PC-9 (cell line): ENCODE measurements at places on chromosomes 11 and 22. TPM values are rescaled to one million over a fixed set of nuclear protein-coding genes. Genes with fewer than 3 reads are reported as not detected.
A peak's percentile ranks its signal among the peaks of the same experiment; 100 is the strongest.

GRCh38 chr22:17269224-17269606, 50.0 kb upstream of the ADA2 start:
- DNase-seq = no peak

TRIM49D2 gene
- not detected in 2 replicates for total RNA-seq

- DNase-seq = no peak
Measured at GRCh38 chr11:73283276-73284000, 11.3 kb downstream of the P2RY6 start.

GRCh38 chr11:3205261-3206155, 13.1 kb downstream of the MRGPRG start:
- no peak for DNase-seq

- no peak for DNase-seq
Measured at GRCh38 chr11:21948876-21949275, 244.0 kb upstream of the ANO5 start.

GRCh38 chr11:72333661-72334060, 89.7 kb upstream of the PHOX2A start:
- no peak for DNase-seq

DNA sequence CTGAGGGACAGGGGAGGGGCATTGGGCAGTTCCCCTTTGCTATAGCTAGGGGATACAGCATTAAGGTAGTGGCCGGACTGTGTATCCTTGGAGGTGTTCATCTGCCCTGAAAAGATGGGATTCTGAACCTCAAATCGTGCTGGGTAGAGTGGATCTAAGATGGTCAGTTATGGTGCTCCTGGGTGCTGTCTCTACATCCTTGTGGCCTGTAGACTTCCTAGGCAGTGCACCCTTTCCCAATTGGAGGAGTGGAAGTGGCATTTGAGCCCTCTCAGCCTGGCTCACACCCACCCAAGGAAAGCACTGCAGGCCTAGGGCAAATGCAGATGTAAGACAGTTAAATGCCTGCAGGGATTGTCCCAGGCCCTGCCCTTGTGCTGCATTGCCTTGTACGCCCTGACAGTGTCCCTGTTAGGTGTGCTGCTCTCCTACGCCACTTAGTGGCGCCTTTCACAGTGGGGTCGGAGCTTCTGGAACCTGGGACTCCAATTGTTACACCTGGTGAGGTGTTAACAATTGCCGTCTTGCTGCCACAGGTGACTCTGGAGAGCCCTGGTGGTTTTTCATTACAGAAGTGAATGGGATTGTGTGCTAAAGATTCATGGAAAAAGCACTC, 35.0 kb downstream of the PPFIBP2 start:
- no peak for DNase-seq

DNA sequence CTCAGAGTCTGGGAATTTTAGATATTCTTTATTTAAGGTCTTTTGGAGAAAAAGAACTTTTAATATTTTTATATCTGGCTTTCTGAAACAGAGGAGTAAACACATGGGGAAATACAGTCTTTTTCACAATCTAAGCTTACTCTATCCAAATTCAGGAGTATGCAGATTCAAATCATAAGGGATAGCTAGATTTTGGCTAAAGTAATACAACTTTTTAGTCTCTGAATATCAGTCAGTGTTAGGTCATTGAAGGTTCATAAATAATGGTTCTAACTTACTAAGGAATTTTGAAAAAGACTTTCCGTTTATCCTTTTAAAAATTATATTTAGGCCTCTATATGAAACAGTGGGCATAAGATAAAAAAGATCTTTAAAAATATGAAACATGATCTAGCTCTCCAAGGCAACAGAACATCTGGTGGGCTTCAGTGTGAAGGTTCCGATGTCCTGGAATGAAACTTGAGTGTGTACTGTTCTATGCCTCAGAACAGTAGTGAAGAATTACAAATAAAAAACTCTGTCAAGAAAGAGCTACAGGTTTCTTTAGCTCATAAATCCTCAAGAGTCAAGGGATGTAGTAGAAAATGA, 165.2 kb upstream of the PDGFD start:
- no peak for DNase-seq

DNA sequence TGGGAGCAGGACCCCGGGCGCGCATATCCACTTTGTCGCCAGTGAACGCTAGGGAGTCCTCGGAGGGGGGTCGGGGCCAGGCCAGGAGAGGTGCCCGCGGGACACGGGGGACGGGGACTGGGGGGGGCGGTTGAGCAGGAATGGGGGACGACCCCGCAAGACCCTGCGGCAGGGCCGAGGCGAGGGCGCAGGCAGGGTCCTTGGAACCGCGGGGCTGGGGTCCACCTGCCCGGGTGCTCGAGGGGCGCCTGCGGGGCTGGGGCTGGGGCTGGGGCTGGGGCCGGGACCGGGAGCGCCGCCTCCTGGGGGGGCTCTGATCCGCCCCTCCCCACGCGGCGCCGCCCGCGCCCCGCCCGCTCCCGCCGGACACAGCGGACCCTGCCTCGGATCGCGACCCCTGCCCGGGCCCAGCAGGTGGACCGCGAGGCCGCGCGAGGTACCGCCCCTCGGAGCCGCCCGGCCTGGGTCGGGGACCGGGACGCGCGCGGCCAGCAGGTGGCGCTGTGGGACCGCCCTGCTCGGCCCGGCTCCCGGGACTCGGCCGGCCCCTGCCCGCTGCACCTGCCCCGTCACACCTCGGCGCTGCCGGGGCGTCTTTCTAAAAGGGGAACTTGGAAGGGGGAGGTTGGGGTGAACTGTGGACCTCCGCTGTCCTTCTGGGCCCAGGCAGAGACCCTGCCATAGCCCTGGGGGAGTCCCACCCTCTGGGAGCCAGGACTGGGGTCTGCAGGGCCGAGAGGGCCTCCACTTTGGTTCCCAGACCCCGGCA, 11.0 kb downstream of the CRELD2 start:
- DNase-seq = peak; percentile 74

- DNase-seq = no peak
Measured at GRCh38 chr11:131693756-131694155, 323.3 kb downstream of the NTM start.

SCN3B gene
- not detected in 2 replicates for total RNA-seq

GRCh38 chr11:131824771-131825170, 454.4 kb downstream of the NTM start:
- no peak for DNase-seq

DNA sequence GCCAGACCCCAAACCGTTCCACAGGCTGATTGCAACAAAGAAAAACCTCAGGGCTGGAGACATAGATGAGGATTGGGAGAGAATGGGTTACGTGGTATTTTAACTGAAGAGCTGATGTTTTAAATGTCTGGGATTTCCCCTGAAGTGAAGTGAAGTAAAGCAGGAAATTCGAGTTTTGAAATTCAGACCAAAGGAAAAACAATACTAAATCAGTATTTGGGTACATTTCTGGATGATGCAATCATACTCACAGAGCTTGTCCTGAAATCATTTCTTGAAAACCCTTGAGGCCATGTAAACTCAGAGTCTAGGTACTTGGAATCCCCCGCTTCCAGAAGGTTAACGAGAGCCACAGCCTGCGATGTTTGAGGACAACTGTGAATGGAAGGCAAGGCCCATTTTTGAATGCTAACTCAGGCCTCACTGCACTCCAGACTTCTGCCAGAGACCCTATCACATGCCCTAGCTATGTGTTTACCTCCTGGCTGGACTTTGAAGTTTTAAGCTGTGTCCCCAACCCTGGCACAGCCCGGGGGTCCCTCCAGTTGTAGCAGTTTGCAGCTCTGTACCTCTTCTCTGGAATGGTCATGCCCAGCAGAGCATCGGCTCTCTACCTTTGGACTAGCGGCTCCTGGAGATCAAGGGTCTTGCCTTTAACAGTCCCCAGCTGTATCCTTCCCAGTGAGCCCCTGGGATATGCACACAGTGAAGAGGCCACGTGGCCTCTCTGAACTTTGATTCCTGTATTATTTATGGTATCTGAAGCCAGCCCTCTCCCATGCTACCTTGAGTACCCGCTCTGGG, 5.4 kb upstream of the FTH1 start:
- peak; percentile 48 for DNase-seq

- peak; percentile 62 for DNase-seq
Measured at GRCh38 chr11:112797092-112797491, 164.1 kb upstream of the NCAM1 start.

DNA sequence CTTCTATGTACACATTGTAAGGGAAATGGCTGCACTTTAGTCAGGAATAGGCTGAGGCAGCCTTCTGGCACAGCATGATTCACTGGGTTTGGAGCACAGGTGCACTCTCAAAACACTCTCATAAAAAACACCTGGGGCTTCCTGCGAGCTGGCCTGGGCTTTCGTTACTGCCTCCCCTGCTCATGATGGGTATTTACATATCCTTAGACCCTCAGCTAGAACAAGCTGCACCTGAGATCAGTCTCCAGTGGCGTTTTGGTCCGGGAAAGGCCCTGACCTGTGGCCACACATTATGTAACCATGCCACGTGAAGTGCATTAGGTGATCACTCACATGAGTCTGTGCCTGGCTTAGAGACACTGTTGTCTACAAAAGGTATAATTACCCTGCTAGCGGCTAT, 321.7 kb downstream of the TMEM135 start:
- no peak for DNase-seq

TUBA8 gene
- 0.72 TPM in 1 of 2 replicates, not detected in the other for total RNA-seq

GRCh38 chr11:13261591-13262061, 16.0 kb upstream of the BMAL1 start:
- DNase-seq = peak; percentile 81

IFITM1 gene
- total RNA-seq = 5.1 and 9.5 TPM in 2 replicates

DNA sequence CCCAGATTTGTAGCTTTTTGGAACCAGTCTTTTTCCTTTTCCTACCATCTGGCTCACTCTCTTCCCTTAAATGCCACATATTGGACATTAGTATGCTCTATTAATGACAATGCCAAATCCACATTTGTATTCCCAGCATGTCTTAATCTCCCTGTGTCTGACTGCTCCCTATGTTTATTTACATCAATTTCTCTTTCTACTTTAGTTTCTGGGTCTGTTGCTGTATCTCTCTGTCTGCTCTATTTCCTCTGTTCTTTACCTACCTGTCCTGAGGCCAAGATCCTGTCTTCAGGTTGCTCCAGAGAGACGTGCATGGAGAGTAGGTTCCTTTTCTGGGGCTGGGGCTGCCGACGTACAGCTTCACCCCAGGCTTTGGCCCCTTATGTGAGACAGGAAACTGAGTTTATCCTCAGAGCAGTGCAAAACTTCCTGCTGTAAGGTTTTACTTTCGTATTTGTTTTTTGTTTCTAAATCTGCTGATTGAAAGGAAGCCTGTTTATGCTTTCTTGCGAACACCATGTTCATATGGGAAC, 25.6 kb downstream of the OR2AG2 start:
- DNase-seq = no peak

DNA sequence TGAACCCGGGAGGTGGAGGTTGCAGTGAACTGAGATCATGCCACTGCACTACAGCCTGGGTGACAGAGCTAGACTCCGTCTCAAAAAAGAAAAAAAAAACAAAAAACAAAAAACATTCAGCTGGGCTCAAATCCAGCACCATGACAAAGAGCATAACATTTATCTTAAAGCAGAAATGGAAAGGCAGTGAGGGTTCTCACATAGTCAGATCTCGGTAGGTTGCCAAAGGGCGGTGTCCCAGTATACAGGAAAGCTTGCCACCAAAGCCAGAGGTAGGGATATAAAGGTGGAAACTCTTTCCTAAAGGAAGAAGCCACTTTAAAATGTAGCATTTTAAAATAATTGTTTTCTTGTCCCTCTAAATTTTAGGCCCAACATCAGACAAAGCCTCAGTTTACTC, 22.4 kb upstream of the CAPRIN1 start:
- no peak for DNase-seq

DNA sequence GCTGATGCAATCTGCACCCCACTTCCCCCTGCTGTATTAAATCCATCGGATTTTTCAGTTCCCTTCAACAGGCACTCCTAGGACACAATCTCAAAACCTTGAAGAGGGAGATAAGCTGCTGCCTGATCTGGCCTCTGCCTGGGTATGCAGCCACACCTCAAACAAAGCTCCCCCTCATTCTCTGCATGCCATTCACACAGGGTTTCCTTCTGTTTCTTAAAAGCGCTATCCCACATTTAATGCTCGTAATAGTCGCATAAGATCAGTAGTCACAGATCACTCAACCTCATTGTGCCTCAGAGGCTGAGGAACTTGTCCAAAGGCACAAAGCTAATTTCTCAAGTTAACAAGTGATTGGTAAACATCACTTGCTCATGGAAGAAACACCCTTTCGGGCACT, 34.0 kb downstream of the UQCR10 start:
- no peak for DNase-seq

GRCh38 chr11:118903204-118904015, 19.7 kb downstream of the CXCR5 start:
- no peak for DNase-seq

DNA sequence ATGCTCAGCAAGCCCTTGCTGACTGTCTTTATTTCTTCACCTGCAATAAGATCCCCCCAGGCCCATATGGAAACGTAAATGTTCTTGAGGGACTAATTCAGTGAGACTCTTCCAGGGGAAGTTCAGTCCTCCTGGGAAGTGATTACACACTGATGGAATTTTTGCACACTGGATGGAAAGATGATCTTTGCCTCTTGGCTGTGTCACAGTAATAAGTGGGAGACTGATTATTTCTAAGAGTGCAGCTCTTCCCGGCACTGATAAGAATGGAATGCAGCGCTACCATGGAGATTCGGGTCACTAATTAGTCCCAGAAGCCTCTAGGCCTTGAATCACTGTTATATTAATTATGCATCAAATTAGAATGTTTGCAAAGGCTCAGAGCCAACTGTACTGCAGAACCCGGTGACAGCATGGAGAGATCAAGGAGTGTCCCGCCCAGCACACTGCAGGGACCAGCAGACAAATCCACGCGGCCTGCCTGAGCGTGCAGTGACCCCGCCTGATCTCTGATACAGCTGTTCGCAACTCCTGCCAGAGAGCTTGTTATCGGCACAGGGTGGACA, 178.3 kb downstream of the SNX19 start:
- DNase-seq = peak; percentile 21

- no peak for DNase-seq
Measured at GRCh38 chr11:36390963-36391471, 94.9 kb downstream of the PRR5L start.

DNA sequence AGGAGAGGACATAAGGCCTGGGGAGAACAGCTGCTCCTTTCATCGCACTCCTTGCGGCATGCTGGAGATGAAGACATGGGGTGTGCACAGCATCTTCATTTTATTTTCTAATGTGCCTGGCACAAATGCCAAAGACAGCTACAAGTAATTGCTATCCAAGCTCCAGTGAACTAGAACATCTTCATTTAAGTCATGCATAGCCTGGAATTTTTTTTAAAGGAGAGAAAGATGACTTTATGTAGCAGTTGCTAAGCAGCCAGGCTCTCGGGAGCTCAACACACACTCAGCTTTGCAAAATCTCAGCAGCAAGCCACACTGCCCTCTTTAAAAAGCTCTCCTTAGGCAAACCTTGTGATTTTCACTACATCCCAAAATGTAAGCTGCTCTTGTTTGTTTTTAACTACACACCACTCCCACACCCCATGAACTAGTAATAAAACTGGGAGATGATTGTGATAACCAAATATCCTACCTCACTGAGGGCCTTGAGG, 164.5 kb upstream of the POU2AF2 start:
- DNase-seq = no peak

GRCh38 chr11:110217936-110218335, 78.5 kb downstream of the RDX start:
- DNase-seq = no peak

PNPLA5 gene
- not detected in 2 replicates for total RNA-seq
